ENCODE measurements at places on chromosomes 7 and 10. TPM values are rescaled to one million over a fixed set of nuclear protein-coding genes. Genes with fewer than 3 reads are reported as not detected.

The OGDHL gene
- polyA plus RNA-seq = 45.7 TPM

The LHPP gene
- 17.9 TPM for polyA plus RNA-seq

The HOXA6 gene
- 26.5 TPM for polyA plus RNA-seq

The C10orf67 gene
- 2.7 TPM for polyA plus RNA-seq

The PHYHIPL gene
- polyA plus RNA-seq = 15.9 TPM

The LGI1 gene
- 7.0 TPM for polyA plus RNA-seq

The LEP gene
- polyA plus RNA-seq = 0.53 TPM

The CDH23 gene
- polyA plus RNA-seq = 0.90 TPM

The STEAP1 gene
- 16.5 TPM for polyA plus RNA-seq

The MALRD1 gene
- polyA plus RNA-seq = 2.2 TPM

- no peak for DNase-seq
Measured at GRCh38 chr10:3750006-3750816, 34.8 kb downstream of the KLF6 start.

- DNase-seq = no peak
Measured at GRCh38 chr10:29446327-29446726, 157.5 kb downstream of the LYZL1 start.

DNA sequence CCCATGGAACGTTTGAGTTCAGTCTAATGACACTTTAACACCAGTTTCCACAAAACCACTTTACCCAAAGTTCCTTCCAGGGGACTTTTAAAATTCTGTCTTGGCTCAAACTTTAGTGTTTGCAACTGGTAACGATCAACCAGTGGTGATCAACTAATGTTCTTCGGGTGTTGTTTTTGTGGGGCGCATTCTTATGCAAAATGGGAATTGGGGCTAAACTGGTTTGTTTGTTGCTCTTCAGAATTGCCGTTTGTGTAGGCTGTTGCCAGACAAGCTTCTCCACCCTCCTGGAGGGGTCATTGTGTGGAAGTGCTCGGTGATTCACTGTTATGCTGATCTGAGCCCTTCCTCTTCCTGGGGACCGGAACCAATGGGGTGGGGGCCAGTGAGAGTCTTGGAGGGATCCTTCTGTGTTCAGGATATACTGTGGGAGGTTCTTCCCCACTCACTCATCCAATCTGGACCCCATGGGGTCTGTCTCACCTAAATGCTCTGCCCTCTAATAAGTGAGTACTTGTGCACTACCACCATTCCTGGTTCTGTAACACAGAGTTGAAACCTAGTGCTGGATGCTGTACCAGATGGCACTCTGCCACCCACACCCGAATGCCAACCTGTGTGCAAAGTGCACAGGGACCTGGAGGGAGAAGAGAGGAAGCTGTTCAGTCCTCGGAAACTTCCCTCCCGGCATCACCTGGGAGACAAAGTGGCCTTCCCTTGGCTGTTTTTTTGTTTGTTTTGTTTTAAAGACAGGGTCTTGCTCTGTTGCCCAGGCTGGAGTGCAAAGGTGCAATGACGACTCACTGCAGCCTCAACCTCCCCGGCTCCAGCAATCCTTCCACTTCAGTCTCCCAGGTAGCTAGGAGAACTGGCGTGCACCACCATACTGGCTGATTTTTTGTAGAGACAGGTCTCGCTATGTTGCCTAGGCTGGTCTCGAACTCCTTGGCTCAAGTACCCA, 2.1 kb downstream of the NFE2L3 start:
- DNase-seq = no peak

DNA sequence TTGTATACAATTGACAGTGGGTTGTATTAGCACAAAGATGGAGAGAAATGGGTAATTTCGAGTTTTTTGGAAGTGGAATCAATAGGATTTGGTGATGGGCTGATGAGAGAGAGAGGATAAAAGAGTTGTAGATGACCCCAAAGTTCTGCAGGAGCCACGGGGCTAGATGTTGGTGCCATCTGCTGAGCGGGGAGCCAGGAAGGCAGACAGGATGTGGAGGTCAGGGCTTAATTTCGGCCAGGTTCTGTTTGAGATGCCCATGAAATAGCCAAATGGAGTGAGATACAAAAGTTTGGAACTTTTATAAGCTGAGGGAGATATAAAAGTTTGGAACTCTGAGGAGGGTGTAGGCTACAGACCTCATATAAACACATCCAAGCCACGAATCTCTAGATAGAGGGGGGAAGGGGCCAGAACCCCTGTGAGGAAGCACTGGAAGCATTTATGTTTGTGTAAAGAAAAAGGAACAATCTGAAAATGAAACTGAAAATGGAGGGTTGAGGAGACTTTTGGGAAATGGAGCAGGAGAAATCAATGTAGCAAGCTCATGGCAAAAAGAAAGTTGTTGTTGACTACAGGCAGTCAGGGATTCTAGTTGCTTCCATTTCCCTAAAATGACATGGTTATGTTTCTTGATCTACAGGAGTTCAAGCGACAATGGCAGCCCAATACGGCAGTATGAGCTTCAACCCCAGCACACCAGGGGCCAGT, 2.2 kb downstream of the GIMAP4 start:
- DNase-seq = no peak

- DNase-seq = no peak
Measured at GRCh38 chr7:21184942-21185652, 242.8 kb upstream of the SP4 start.

- no peak for DNase-seq
Measured at GRCh38 chr7:158975526-158976467, 119.4 kb downstream of the DYNC2I1 start.

DNA sequence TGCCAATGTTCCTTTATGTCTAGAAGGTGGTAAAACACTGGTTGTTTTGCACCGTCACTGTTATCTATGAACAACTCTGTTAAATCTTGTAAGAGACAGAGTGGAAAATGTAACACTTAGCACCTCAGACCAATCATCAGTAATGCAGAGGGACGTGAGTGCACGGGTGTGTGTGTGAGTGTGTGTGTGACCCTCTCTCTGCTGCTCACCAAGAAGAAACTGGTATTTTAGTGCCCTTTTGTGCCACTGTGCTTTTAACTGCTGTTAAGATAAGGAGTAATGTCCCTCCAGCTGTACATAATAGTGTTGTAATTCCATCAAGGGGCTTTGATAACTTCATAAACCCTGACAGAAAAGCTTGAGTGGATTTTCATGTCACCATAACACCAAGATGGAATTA, 130.1 kb downstream of the CREB5 start:
- no peak for DNase-seq

GRCh38 chr10:72834183-72834825, 59.2 kb upstream of the OIT3 start:
- peak; percentile 64 for DNase-seq

DNA sequence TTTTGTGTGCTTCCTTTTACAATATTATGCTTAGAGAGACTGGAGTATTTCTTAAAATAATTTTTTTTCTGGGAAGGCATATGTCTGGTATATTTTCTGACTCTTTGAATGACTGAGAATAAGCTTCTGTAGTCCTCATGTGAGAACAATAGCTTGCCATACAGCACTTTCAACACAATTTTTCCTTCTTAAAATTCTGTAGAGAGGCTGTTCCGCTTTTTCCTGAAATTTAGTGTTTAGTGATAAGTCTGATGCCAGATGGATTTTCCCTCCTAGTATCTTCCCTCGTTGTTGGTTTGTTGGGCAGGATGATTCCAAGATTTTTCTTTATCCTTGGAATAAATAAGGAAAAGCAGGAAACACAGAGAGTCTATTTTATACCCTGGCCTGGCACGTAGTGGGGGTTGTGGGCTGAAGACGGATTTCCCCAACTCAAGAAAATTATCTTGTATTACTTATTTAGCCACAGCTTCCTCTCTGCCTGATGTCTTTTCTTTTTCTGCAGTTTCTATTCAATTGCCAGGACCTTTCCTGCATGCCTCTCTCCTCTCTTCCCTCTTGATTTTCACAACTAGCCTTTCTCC, 111.2 kb downstream of the AOAH start:
- no peak for DNase-seq

- no peak for DNase-seq
Measured at GRCh38 chr7:7895004-7895650, 73.5 kb upstream of the GLCCI1 start.

DNA sequence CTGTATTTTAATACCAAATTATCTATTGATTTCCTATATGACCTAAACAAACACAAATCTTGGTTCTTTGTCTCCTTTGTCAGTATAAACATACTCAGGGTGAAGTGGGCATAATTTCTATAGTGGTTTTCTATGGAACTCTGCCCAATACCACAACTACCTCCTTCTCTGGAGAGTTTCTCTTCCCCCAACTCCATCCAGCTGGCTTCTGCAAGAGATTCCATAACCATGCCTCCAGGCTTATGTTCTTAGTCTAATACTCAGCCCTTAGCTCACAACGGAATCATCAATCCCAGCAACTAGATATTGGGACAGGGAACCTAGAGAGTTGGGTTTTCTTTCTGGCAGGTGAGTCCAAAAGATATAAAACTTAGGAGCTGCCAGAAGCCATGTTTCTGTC, 127.3 kb downstream of the TRIL start:
- DNase-seq = no peak

DNA sequence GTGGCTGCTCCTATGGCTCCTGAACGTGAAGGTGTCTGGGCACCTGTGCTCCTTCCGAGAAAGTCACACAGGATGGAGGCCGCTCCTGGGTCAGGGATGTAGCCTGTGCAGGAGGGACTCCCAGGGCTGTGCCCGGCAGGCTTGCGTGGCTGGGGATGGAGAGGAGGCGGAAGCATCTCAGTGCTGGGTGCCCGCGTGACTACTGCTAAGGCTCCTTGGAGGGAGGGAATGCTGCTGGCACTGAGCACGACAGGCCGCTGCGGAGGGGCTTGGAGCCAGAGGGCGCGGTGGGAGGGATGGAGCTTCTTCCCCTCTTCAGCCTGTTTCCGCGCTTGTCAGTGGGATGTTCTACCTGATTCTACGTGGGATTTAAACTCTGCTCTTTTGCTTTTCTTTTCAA, 35.0 kb downstream of the ADCY1 start:
- DNase-seq = no peak

DNA sequence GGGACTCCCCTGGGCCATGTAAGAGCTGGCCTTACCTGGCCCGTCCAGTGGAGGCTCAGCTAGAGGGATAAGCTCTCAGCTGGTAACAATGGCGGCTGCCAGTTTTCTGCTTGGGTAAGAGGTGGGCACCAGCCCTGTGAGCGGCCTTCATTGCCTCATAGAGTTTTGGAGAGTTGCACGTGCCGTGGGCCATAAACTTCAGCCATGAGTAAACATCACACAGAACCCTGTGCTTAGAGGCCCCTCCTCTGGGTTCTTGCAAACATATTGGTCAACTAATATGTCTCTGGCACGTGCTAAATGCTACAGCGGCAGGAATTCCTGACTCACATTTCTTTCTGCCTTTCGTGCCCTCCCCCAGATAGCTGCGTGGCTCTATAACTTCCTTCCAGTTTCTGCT, 103.9 kb upstream of the LEP start:
- no peak for DNase-seq

DNA sequence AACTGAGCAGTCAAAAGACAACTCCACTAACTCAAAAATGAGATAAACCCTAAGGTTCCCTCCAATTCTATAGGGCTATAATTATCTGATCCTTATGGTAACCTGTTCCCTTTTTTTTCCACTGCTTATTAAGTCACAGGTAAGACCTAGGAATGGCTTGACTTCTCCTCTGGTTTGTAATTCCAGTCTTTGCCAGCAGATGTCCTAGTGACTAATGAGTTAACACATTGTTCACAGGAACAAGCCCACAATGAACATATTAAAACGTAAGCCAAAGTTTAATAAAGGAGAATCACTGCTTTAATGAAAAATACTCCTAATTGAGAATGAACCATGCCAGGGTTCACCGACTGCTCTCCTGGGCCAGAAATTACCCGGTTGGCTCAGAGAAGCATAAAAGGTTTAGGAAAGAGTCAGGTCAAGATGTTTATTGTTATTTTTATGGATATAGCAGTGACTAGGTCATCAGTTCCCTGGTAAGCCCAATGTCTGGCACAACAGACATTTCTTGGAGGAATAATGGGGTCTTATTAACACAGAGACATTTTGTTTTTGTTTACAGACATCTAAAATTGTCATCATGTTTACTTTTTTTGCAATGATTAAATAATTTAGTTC, 120.1 kb downstream of the ELAPOR2 start:
- DNase-seq = peak; percentile 67

GRCh38 chr7:69398986-69399385, 199.3 kb upstream of the AUTS2 start:
- DNase-seq = no peak

DNA sequence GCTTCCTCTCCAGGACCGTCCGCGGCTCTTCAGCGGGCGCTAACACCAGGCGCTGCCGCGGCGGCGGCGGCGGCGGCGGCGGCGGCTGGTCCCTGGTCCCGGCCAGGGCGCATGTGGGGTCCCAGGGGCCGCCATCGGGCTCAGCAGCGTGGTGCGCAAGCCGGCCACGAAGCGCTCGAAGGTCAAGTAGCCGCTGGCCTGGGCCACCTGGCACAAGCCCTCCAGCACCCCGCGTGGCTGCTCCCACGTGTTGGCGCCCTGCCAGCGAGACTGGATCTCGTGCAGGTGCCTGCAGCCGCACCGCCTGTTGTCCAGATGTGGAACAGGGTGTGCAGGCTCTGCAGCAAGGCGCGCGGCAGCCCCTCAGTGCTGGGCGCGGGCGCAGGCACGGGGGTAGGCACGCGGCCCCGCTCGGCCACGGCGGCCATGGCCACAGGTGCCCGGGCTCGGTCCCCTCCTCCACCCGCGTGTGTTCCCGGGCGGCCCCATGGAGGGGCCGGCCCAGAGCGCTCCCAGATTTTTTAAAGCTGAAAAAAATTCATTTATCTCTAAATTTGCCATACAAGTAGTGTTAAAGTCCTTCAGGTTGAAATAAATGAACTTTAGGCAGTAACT, 884.2 kb upstream of the ZNF722 start:
- no peak for DNase-seq

GRCh38 chr7:154892459-154892858, 110.5 kb downstream of the PAXIP1 start:
- no peak for DNase-seq

GRCh38 chr10:3763852-3764625, 21.0 kb downstream of the KLF6 start:
- no peak for DNase-seq

GRCh38 chr10:61684894-61685507, 22.3 kb downstream of the CABCOCO1 start:
- DNase-seq = no peak

GRCh38 chr10:1546431-1547110, 190.8 kb downstream of the ADARB2 start:
- no peak for DNase-seq
